ENCODE measurements at places on chromosomes 3 and 15.

GRCh38 chr3:134881305-134881704 is 86.2 kb downstream of the EPHB1 start:
- DNase-seq, result no peak

DNA sequence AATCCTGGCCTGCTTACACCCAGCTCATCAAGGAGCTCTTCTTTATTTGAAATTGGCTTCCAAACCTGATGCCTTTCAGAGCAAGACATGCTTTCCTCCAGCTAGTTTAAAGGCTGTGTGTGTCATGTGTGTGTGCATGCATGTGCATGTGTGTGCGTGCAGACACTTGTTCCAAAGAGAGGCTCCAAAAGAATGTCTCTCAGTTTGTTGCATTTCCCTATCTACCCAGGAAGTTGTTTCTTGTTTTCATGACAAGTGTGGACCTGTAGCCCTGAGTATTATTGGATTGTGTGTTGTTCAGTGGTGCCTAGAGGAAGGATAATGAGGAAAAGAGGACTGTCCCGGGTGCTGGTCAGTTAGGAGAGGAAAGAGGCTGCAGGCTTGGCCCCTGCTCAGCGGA is 240.0 kb downstream of the THSD4 start:
- no peak for DNase-seq

DNA sequence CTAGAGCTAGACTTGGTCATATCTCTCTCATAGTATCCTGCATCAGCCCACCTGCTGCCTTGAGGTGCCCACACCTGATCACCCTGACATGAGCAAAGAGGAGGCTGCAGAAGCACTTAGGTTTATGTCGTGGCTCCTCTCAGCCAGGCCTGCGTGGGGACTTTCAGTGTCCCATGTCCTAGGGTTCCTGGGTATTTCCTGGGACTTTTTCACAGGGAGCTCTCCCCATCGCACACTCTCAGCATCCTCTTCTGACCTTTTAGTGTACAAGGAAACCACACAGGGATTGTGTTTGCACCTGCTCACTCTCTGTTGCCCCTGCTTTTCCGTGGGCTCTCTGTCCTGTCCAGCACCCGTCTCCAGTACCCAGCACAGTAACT is 61.4 kb downstream of the ARNT2 start:
- DNase-seq, result no peak

DNA sequence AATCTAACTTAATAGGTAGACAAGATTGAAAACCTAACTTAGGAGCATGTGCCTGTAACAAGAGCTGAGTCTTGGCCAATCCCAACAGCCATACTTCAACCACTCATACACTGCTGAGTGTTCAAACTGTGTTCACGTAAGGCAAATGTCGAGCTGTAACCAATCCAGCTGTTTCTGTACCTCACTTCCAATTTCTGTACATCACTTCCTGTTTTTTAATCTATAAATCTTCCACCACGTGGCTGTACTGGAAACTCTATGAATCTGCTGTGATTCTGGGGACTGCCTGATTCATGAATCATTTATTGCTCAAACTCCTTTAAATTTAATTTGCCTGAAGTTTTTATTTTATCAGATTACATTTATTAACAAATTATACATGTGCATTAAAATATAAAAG is 44.6 kb upstream of the NEDD4 start:
- DNase-seq, result no peak

- DNase-seq, result no peak
These were observed 7.3 kb downstream of the MGLL start for GRCh38 chr3:127815001-127815400.

GRCh38 chr15:44720460-44721176 is 9.3 kb downstream of the B2M start:
- no peak for DNase-seq

All from GM19239 (cell line).